NCI-H524 (cell line): ENCODE measurements at places on chromosomes 13 and 19.

- no peak for DNase-seq
These were observed 3.5 kb downstream of the C19orf67 start for GRCh38 chr19:14081797-14082674.

- no peak for DNase-seq
These were observed 114.0 kb upstream of the KL start for GRCh38 chr13:32902029-32902780.

- no peak for DNase-seq
These were observed 73.1 kb downstream of the EPS15L1 start for GRCh38 chr19:16398530-16399249.

- DNase-seq = no peak
These were observed 1.9 kb downstream of the RRAS start for GRCh38 chr19:49637821-49638738.

DNA sequence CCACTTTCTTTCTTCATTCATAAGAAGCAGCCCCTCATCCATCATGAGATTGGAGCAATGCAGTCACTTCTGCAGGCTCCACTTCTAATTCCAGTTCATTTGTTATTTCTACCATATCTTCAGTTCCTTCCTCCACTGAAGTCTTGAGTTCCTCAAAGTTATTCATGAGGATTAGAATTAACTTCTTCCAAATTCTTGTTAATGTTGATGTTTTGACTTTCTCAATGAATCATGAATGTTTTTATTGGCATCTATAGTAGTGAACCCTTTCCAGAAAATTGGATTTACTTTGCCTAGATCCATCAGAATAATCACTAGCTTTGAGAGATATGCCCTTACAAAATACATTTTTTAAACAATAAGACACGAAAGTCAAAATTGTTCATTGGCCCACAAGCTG is 2567.7 kb upstream of the PCDH20 start:
- DNase-seq = no peak

- no peak for DNase-seq
These were observed 229.7 kb downstream of the KCNRG start for GRCh38 chr13:50244713-50245574.

DNA sequence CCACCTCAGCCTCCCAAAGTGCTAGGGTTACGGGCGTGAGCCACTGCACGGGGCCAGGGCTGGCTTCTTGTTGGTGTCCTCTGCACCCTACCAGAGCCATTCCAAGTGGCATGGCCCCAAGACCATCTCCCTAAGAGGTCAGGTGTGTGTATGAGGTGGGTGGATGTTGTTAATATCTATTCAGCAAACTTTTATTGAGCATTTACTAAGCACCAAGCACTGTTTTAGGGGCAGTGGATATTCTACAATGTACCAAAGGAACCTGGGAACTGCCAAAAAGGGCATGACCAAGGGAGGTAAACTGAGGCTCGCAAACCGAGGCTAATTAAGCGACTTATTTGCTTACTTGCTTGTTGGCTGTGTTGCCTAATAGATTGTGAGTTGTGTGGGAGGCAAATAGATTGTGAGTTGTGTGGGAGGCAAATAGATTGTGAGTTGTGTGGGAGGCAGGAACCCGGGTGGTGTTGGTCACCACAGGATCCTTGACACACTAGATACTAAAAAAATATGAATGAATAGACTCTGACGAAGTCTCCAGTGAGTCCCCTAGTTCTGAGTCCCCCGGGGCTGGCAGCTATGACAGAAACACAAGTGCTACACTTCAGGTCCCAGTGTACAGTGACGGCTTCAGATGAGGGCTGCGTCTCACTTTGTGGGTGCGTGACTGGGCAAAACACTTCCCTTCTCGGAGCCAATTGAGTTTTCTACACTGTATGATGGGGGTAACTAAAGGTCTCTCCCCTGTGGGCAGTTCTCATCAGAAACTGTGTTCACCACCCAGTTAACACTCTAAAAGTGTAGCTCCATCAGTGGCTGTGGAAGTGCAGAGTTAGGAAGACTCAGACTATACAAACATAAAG is 5.0 kb upstream of the BICRA start:
- no peak for DNase-seq

- peak; percentile 70 for DNase-seq
These were observed 65.8 kb upstream of the RFXAP start for GRCh38 chr13:36753176-36753575.

DNA sequence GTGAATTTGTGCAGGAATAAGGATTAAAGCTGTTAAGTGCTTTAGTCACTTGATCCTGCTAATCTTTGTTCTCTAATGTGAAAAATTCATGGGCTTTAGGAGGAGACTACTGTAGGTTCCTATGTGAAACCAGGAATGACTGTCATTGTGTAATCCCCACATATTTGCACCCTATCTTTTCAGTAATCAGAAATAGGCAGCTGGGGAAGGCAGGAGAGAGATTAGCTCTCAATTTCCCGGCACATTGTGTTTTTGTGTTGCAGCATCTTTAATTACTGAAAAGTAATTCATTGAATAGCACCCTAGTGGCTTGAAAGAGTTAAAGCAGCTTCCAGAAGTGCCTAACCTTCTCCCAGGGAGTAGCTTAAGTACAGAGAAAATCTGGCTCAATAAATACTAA is 282.9 kb downstream of the OLFM4 start:
- peak; percentile 60 for DNase-seq

DNA sequence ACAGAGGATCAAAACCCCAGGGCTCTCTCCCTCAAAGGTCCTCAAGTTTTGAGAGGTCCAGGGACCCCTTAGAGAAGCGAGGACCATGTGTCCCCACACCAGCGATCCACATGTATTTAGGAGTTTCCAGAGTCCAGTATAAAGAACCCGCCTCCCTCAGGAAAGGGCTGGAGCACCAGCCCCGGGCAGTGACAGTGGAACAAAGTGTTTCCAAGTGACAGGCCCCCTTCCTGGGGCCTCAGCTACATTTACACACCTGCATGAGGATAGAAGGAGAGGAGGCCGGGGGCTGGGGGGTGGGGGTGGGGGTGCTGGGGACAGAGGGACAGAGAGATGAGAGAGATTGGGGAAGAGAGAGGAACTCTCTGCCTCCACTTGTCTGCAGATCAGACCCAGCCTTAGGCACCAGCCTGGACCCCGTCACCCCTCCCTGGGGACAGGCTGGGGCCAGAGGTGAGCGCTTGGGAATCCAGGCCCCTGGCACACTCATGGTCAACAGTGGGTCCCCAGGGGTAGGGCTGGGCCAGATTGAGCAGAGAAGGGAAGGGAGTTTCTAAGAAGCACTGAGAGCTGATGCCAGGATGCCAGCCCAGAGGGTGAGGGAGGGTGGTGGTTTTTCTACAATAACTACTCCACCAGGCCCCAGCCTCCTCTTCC is 802 bp downstream of the BCAM start:
- DNase-seq = no peak

GRCh38 chr13:40982772-40983171 is 36.3 kb downstream of the ELF1 start:
- DNase-seq = no peak

- no peak for DNase-seq
These were observed at the start of gene CHMP2A for GRCh38 chr19:58554494-58555368. TSS of gene CHMP2A (minus strand) at chr19:58555105. CDS start at chr19:58554212, 893 bp downstream.

DNA sequence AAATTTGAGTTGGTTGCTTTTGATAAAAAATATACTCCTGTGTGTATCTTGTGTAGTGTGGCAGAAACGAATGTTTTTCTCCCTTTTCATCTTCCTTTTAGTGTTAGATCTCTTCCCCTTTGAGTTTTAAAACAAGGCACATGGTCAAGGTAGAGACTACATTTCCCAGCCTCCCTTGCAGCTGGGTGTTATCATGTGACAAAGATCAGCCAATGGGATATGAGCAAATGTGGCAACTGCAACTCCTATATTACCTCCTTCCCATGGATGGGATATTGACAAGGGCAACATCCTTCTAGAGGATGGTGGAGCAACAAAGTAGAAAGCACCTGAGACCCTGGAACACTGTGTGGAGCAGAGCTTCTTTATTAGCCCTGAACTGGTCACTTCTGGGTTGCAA is 42.4 kb downstream of the ADGRE3 start:
- DNase-seq = peak; percentile 33

GRCh38 chr13:104289400-104289799 is 1223.2 kb upstream of the SLC10A2 start:
- no peak for DNase-seq

DNA sequence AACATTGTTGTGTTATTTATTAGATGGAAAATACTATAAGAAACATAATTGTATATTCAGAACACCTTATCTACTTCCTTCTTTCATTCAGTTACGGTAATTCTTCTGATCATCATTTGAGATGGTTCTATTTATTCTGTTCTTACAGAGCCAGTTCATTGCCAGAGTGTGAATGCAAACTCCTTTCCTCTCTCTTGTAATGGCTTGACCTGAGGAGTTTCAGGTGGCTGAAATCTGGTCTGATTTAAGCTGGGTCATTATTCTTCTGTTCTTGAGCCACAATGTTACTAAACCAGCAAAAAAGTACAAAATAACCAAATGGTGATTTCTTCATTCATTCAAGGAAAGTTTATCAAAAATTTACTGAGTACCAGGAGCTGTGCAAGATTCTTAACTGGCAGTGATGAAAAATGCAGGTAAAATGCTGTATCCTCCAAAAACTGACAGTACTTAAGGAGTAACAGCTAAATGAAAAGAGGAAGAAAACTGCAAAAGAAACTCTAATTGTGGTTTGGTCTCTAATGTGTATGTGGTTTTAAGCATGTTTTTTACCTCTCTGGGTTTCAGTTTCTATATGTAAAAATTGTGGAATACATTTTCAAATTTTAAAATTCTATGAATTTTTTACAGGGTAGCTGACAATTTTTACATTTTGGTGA is 182.4 kb upstream of the UFM1 start:
- DNase-seq = no peak

DNA sequence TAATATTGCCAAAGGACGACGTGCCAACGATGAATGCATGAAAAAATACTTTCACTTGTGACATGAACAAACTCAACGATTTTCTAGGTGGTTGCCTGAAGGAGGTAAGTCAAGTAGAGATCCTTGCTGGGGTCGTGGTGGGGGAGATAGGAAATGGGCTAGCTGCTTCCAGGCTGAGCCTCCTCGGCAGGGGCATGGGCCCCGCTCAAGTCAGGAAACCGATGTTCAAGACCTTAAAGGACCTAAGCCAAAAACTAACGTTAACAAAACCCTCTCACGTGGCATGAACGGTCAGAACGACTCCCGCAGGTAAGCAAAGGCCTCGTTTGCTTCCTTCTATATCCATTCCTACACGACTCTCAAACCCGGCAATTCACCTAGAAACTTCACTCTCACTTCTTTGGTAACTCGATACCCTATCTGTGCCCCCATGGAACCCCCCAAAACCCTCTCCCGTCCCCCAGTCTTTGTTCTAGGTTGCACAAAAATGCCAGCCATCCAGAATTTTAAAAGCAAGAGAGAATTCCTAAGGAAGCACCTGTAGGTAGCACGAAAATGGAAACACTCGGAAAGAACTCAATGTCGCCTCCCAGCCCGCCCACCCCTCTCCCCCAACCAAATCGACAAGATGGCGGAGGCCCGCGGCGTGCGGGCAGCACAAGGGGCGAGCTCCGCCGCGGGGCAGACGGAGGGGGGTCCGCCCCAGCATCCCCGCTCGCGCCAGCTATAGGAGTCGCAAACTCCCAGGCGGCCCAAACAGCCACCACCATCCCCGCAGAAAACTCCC is 13.6 kb downstream of the ACP4 start:
- DNase-seq = peak; percentile 56

DNA sequence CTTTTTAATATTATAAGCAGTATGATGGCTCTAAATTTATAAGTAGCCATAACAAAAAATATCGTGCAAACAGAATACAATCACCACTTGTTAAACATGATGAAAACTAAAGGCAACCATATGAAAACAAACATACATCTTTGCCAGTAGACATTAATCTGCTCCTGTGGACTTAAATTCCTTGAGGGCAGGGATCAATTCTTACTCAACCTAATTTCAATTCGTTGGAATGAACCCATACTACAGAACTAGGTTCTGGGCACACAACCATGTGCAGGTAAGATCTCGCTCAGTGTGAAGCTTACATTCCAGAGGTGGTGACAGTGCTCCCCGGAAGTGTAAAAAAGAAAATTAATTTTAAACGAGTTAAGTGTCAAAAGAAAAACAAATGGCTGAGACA is 13.4 kb downstream of the TBC1D4 start:
- no peak for DNase-seq

- no peak for DNase-seq
These were observed 31.7 kb upstream of the FFAR2 start for GRCh38 chr19:35416331-35416730.

DNA sequence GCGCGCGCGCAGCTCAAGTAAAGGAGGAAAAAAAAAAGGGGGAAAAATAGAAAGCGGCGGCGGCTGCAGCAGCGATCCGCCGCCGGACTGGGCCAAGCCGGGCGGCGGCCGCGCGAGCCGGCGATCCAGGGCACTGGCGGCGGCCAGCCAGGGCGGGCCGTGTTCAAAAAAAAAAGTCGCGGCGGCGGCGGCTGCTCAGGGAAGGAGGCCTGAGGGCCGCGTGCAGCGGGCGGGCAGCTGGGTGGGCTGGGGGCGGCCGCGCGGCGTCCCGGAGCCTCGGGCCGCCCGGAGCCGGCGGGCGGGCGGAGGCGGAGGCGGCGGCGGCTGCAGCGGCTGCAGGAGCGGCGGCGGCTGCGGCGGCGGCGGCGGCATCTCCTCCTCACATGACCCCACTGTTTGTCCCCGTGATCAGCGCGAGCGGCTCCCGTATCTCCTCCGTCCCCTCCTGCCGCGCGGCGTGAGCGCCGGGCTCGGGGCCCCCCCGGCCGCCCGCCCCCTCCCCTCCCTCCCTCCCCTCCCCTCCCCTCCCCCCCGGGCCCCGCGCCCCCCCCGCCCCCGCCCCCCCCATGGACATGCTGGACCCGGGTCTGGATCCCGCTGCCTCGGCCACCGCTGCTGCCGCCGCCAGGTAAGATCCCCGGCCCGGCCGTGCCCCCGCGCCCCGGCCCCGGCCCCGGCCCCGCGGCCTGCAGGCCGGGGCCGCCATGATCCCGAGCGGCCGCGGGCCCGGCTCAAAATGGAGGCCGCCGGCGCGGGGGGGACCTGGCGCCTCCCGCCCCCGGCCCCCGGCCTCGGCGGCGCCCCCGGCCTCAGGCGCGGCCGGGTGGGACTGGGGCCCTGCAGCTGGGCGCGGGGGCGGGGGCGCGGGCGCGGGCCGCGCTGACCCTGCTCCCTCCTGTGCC is at the start of gene USF2:
Gene USF2 (plus strand): TSS at position 427 of the 902 bp plus-strand sequence. CDS start 140 bp downstream, at position 567.
- DNase-seq = peak; percentile 74

DNA sequence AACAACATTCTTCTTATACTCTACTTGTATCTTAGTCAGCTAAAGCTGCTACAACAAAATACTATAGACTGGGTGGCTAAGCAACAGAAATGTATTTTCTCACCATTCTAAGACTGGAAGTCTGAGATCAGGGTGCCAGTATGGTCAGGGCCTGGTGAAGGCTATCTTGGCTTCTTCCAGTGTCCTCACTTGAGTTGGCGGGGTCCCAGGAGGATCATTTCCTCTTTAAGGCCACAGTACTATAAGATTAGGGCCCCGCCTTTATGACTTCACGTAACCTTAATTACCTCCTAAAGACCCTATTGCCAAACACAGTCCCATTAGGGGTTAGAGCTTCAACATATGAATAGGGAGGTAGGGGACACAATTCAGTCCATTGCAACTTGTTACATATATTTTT is 30.7 kb upstream of the DOCK9 start:
- no peak for DNase-seq

DNA sequence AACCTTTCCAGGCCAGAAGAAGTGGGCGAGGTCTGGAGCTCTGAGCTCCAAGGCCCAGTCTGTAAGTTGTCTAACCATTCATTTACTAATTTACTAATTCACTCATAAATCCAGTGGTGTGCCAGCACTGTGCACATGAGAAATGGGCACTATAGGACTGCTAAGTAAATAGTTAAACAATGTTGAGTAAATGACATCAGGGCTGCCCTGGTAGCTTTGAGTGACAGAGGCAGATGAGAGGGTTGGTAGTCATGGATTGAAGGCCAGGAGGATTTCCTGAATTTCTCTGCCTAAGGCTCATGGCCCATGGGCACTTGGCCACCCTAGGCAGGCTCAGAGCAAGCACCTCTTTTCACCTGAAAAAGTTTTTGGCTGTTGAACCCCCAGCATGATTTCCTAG is 216.9 kb upstream of the RXFP2 start:
- DNase-seq = no peak
